ENCODE measurements at places on chromosomes 11 and 22.

DNA sequence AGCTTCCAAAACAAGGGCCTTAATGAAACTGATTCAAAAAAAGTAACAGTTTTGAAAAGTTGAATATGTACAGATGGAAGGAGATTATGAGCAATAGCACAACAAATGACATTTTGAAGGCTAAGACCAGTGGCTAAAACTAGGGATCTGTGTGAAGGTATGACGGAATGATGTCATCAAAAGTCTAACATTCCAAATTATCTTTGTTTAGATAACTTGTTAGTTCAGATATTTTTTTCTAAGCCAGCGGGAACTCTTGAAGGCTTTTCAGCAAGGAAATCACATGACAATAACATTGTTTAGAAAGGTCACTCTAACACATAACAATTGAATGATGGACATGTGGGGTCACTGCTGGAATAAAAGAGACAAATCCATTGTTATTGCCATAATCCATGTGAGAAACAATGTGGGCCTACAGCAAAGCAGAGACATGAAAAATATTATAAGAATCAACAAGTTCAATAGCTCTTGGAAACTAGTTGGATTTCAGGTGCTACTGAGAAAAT lies 260.5 kb downstream of the CASP12 start:
- DNase-seq: no peak

DNA sequence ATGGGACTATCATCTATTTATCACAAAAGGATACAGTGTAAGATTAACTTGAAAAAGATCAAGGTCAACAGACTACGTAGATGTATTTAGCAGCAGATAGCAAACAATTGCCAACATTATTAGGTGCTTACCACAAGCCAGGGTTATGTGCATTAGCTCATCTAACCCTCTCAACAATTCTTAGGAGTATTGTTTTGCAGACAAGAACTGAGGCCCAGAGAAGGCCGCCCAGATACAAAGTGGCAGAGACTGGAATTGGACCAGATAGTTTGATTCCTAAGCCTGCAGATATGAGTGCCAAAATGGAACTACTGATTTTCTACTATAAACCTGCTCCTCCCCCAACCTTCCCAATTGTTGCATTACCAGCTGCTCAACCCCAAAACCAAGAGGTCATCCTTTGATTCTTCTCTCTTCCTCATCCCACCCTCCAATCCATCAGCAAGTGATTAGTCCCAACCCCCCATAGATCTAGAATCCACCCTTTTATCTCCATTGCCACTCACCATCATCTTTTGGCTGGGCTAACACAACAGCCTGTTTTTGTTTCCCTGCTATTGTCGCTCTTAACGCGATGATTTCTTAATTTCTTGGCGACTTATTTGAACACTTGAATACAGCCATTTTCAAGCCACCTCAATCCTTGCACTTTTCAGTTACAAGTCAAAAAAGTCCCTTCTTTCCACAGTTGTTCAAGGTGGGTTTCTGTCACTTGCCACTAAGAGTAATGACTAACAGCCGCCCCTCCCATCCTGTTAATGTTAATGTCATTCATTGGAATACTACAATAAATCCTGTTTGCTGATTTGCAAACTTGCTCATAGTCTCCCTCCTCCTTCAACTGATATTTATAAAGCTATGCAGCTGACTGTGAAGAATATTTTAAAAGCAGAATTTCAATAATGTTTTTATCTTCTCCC lies 2.7 kb downstream of the TMEM123 start:
- no peak for DNase-seq

DNA sequence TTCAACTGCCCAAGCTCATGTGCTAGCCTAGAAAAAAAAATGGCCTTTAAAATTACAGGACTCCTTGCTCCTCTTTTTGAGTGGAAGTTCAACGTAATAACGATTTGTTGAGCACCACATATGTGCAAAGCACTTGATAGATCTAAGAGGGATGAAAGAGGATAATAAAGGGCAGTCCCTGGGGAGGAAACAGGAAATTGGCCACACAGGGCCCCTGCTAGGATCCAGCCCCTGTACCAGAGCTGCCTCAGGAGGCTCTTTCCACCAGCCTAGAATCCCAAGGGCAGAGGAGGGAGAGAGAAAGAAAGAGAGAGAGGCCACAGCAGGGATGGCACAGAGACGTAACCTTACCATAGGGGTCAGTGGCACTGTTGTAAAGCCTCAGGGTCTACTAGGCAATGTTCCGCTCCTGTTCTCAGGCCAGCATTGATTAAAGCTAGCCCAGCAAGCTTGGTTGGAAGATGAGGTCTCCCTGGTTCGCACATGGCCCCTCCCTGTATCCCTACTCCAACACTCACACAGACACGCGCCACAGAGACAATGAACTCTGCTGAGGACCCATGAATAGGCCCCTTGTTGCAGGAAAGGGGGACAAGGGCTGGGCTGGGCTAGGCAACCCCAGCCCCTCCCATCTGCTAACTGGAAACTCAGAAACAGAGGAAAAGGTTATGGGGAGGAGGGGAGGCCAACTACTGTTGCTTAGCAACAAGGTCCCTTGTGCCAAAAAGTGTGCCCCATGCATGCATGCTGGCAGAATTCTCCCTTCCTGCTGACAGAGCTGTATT lies at the start of gene TMPRSS5:
Gene TMPRSS5, minus strand, starts transcription at position 438 of the 785 bp plus-strand sequence. Its CDS starts 84 bp downstream, at position 354.
- no peak for DNase-seq

GRCh38 chr11:36431429-36432092 lies 78.5 kb downstream of the TRAF6 start:
- no peak for DNase-seq

DNA sequence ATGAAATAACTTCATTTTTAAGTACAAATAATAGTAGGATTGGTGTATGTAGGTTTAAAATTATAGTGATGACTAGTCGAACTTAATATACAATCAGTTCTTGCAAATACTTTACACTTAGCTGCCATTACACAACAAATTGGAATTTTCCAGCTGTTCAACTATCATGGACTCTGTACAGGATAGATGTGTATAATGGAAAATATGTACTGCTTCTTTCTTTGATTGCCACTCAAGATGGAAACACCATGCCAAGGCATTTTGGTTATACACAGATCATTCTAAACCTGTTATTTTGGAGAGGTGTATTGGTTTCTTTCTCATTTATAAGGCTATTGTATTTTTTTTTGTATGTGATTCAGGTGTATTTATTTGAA lies 24.4 kb upstream of the CRTAM start:
- no peak for DNase-seq

DNA sequence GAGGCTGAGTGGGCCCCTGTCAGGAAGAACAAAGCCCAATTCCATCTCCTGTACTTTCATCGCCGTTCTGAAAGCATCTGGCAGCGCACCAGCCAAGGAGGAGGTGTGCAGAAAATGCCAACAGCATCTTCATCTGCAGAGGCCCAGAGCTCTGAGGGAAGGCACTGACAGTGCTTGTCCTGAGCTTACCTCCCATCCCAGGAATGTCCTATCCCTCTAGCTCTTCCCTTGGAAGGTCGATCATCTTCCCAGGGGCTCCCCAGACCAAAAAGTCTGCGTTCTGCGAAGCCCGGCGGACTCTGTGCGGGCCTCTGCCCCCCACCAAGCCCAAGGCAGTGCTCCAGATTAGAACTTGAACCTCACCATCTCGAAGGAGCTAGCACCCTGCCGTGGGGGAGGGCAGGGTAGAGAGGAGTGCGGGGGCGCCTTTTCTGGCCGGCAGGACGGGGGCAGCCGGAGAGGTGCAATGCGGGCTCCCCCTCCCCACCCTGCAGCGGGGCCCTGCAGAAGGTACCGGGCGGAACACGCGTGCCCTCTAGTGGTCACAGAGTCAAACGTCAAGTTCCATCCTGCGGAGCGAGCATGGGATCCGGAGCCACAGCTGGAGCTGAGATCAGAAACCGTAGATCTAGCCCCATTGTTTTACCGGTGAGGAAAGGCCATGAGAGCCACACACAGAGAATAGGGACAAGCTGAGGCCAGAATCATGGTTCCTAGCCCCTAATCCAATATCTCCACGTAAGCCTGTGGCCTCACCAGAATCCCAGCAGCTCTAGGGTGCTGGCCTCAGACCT lies 5.0 kb downstream of the SCN2B start:
- DNase-seq: peak; percentile 34

- DNase-seq: no peak
Observed at GRCh38 chr11:2374456-2375201, 2.5 kb upstream of the CD81 start.

- DNase-seq: no peak
Observed at GRCh38 chr22:38213319-38213989, 11.7 kb downstream of the MAFF start.

DNA sequence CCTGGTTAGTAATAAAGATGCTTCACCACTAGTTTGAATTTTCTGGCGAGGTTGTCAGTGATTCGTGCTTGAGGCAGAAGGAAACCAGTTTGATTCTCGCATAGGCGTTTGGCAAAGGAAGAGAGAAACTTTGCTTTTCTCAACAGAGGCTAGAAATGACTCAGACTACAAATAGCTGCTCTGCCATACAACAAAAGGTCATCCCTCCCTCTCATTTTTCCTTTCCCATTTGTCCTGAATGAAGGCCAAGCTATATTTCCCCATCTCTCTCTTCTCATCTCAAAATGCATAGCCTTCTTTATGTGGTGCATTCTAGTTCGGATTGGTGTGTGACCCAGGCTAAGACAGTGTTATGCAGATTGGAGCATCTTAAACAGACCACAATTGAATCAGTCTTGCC lies 741.4 kb downstream of the NTM start:
- DNase-seq: no peak

- no peak for DNase-seq
Observed at GRCh38 chr11:47233989-47234668, 14.5 kb downstream of the ACP2 start.

DNA sequence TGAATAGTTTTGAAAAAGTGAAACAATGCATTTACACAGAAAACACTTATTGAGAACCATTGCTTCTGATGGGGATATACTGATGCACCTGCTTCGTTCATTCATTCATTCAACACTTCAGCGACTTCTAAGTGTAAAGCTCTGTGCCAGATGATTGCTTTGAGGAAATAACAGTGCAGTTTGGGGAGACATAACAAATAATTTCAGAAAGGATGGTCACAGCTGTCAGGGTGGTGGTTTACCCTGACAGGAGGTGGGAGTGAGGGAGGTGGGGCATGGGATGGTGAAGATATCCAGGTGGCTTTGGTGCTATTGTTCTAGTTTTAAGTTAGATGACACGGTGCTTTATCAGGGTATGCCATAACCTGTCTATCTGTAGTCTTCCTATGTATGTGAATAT lies 344.1 kb downstream of the LARGE1 start:
- DNase-seq: no peak

- DNase-seq: no peak
Observed at GRCh38 chr11:73200256-73200655, 17.8 kb upstream of the P2RY2 start.

DNA sequence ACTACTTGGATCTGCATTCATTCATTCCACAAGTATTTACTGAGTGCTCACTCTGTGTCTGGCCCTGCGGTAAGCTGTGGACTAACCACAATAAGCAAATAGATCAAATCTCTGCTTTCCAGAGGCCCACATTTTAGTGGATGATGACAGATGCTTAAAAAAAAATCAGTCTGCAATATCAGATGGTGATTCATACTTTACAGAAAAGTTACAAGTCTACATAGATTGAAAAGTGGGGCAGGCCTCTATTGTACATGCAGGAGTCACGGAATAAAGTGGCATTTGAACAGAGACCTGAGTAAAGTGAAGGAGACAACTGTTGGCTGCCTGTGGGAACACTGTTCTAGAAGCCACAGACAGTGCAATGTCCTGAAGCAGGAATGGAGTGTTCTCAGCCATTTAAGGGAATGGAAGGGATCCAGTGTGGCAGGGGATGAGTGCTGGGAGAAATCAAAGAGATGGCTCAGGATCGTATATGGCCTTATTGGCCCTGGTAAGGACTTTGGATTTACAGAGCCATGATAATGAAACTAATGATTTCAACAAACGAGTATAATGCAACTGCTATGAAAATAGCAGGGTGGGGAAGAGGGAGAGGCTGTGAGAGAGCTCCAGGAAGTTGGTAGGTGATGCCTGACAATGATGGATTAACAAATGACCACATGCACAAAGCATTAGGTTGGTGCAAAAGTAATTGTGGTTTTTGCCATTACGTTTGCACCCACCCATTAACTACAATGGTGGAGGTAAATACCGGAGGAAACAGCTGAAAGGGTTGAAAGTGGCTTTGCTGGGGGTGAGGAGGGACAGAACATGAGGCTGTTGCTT lies 31.1 kb downstream of the TMEM45B start:
- DNase-seq: no peak

DNA sequence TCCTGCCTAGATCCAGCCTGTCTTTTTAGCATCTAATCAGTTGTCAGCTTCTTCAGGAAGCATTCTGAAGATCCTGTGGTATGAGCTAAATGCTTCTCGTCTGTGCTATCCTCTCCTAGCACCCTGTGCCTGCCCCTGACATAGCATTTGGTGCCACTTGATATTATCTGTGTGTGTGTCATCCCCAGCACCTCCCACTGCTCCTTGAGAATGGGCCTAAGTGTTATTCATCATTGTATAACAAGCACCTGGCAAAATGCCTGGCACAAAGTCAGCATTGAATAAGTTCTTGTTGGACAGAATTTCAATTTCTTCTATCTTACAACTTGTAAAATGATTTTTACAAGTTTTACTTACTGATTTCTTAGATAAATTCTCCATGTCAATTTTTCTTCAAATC lies 28.1 kb upstream of the OLFML1 start:
- no peak for DNase-seq

- no peak for DNase-seq
Observed at GRCh38 chr11:47123094-47123493, 53.6 kb downstream of the ARFGAP2 start.

DNA sequence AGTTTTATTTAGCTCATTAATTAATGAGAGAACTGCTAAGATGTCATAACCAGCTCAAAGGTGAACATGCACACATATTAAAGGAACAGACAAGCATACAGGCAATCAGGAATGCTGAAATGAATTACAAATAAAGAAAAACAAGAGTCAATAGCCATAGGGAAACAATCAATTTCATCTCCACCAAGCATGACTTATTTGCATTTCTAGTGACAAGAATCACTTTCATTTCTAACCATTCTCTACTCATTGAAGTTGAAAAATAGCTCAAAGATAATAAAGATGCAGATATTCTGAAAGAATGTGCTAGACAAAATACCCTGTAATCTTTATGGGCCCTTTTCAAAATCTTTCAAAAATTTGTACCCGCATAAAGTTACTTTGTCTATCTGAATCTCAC lies 23.2 kb downstream of the ISX start:
- DNase-seq: no peak

- DNase-seq: no peak
Observed at GRCh38 chr11:121634273-121634672, 181.5 kb upstream of the SORL1-AS1 start.

DNA sequence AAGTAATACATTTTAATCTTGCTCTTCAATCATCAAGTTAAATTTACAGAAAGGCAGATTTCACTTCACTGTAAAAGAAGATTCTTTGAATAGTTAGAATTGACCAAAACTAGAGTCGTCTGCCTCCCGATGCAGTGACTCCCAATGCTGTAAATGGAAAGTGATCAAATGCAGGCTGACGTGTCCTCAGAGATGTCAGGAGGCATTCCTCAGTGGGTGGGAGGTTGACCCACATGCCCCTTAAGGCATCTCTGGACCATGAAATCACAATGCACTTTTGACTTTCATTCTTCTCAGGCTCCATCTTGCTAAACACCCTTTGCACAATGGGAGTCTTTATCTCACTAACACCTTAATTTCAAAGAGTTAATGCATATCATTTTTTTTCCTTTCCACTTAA lies 19.0 kb upstream of the CECR2 start:
- no peak for DNase-seq
